HepG2 (cell line): ENCODE measurements at places on chromosomes 4 and X. TPM values are rescaled to one million over a fixed set of nuclear protein-coding genes. Genes with fewer than 3 reads are reported as not detected.

DNA sequence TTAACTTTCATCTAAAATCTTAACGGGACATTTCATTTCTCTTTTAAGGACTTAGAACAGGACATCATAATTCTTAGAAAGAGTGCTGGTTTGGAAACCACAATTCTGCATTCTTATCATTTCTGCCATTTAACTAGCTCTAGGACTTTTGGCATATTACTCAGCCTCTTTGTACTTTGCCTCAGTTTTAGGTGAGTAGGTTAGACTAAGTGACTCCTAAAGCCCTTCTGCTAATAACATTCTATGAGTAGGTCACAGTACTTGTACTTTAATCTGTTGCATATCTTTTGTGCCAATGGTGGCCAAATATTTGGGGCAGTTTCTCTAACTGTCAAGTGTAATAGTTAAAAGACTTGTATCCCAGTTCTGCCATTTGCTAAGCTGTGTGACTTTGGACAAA is 115.4 kb upstream of the NUDT6 start:
- peak; percentile 84 for DNase-seq

DNA sequence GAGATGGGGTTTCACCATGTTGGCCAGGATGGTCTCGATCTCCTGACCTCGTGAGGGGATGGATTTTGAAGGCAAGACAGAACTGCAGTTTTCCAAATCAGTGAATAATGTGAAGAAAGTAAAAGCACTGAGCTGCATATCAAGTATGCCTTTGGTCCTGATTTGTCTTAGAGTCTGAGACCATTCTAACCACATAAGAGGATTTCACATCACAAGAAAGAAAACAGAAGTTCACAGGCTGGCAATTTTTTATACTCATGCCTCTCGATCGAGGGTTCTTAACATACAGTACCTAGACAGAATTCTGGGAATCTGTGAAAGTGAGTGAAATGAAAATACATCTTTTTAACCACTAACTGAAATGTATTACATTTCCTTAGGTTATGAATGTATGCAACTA is 23.3 kb downstream of the CHIC2 start:
- DNase-seq, result no peak

DNA sequence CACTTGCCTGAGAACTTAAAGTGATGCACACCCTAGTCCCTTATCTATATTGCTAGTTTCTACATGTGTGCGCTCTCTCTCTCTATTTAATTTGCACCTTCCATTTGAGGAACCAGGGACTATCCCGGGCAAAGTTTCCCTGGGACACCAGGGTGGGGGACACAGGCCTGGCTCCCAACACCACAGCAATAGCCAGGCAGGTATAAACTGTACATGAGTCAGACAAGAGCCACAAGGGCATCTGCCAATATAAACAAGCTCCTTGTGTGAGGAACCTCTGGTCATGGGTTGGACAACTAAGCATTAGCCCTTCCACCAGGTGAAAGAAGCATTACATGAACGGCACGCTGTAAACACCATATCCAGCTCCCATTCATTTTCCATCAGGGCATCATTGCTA is 455.5 kb downstream of the STIM2 start:
- no peak for DNase-seq

GRCh38 chrX:41036668-41037326 is 48.4 kb upstream of the USP9X start:
- no peak for DNase-seq

DNA sequence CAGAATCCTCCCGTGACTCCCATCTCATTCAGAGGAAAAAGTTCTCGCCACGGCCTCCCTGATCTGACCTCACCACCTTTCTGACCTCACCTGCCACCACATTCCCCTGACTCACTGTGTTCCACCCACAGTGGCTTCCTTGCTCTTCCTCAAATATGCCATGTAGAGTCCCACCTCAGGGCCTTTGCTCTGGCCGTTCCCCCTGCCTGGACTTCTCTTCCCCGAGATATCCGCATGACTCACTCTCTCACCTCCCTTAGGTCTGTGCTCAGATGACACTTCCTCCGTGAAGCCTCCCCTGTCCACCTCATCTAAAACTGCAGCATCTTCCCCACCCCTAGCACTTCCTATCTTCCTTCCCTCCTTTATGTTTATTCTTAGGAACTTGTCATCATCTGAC is 7.2 kb upstream of the TSPYL2 start:
- no peak for DNase-seq

DNA sequence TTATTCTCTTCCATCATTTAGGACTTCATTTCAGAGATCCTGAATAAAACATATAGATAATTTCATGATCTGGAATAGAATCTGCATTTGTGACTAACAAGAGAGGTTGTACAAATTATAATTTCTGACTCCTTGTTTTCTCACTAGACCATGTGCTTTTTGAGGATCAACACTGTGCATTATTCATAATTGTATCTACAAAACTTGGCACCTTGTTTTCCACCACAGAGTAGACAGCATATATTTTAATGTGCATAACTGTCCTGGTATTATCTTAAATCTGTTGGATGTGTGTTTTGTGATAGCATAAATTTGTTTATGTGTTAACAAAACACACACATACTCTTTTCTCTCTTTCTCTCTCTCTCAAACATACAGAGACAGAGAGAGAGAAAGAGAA is 514.9 kb upstream of the GALNT7 start:
- DNase-seq, result no peak

DNA sequence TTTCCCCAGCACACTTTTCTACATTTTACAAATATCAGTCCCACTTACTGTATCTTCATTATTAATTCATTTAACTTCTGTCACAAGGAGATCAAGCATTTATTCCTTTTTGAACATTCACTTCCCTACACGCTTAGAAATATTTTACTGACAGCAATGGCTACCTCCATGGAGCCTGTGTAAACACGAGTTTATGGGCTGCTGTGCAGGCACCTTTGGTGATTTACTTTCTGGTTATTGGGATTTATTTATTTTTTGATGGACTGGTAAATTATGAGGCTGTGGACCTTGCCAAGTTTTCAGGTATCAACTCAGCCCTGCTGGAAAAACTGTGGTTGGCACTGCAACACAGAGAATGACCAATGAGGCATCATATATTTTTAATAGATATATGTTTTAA is 45.4 kb upstream of the PAQR3 start:
- DNase-seq, result no peak

GRCh38 chr4:106231931-106232330 is 84.1 kb downstream of the TBCK start:
- no peak for DNase-seq

- peak; percentile 38 for DNase-seq
Observed at GRCh38 chr4:7212101-7212674, 19.9 kb downstream of the SORCS2 start.

DNA sequence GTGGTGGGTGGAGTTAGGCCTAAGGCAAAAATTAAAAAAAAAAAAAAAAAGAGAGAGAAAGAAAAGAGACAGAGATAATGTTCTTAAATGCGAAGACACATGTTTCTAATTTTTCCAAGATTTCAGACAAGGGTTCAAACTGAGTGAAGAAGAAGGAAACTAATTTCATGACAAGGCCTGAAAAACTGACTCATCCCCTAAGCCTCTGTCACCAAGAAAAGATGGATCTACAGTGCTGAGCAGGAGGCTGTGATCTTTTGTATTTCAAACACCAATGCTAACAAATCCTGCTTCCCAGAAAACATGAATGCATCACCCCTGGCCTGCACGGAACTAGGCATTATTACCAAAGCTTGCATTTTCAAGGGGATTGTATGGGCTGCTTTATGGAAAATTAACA is 75.3 kb downstream of the PPARGC1A start:
- no peak for DNase-seq

DNA sequence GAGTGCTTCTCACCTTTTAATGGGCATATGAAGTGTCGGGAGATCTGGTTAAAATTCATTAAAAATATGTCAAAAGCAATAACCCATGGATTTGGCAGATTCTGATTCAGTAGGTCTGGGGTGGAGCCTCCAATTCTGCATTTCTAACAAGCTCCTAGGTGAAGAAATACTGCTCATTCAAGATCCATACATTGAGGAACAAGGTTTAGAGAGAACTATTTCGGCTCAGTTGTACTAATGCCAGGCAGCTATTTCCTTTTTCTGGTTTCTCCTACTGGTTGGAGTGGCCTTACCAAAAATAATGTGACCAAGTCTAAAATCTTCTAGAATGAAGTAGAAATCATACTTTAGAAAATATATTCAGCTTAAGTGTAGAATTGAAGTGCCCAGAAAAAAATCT is 117.5 kb downstream of the TSPAN7 start:
- DNase-seq, result no peak

DNA sequence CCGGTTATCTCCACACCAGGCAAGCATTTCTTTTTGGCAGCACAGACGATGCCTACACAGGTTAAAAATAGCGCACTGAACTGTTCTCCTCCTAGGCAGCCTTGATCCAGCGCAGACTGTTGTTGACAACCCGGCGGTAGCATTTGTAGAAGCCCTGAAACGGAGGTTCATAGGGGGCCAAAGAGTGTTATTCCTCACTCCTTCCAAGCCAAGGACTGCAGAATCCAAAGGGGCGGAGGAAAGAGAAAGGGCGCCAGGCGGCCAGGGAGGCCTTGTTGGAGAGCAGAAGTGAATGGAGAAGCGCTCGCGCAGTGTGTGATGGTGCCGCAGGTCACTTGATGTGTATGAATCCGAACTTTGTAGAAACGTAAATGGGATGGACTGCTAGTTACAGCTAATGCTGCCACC is 82.7 kb downstream of the TENM3 start:
- no peak for DNase-seq

Gene PASD1
- not detected in 2 replicates for total RNA-seq

Gene CLNK
- total RNA-seq, result not detected in 2 replicates

Gene SMIM14
- 16.3 and 26.2 TPM in 2 replicates for total RNA-seq

Gene RAB39B
- total RNA-seq, result 0.07 and 0.15 TPM in 2 replicates

Gene KDR
- total RNA-seq, result not detected in 2 replicates

Gene ACSL4
- 316 and 521 TPM in 2 replicates for total RNA-seq

Gene TCEANC
- 0.97 and 1.5 TPM in 2 replicates for total RNA-seq

Gene SERTM2
- not detected in 2 replicates for total RNA-seq

Gene ADGRG2
- total RNA-seq, result not detected in 2 replicates
